ENCODE measurements at places on chromosomes 4 and X.

GRCh38 chr4:77538144-77538543, 67.5 kb upstream of the CXCL13 start:
- DNase-seq: no peak

DNA sequence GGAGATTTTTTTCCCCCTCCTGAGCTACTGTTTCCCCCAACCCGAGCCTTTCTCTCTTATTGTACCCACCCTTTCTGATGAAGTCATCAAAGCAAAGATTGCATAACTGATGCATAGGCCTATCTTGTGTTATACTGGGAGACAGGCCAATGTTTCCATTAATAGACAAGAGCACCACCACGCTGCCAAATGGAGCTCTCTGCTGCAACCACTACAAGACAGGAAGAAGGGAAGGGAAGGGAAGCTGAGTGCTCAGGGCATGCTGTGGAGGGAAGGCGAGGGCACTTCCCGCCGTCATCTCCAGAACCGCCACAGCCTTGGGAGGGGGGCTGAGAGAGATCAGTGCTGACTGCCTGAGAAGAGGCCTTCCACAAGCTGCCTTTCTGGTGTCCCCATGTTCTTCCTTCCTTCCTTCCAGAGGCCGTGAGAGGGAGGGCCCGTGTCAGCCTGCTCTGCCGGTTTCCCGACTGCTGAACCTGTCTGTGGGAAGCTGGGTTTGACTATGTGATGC, 75.0 kb downstream of the MGST2 start:
- peak; percentile 94 for DNase-seq

DNA sequence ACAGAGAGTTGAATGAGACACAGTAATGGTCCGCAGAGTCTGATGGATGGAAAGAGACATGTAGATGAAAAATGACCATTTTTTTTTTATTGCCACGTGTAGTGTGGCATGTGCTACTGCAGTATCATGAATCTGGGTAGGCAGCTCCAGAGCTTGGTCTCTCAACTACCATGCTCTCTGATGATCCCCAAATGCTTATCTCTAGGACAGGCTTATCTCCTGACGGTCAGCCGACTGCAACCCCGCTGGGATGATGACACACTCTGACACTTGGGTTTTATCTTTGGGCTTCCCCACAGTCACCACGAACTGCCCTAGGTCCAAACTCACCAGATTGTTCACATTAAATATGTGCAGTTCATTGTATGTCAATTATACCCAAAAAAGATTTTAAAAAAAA, 239.7 kb downstream of the QDPR start:
- no peak for DNase-seq

- DNase-seq: no peak
These were observed 18.4 kb downstream of the ZFX start for GRCh38 chrX:24167719-24168472.

DNA sequence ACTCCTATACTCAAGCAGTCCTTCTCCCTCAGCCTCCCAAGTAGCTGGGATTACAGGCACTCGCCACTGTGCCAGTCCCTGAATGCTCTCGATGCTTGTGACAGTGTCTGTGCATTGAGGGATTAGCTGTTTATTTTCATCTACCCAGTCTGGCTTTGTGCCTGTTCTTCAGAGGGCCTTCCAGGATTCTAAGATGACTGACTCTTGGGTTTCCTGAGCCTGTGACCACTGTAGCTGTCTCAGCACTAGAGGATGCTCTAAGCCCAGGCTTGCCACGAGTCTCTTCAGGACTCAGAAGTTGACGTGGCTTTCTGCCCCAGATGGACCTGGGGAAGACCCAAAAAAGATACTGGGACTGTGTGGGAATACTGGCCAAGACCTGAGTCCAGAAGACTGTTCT, 201.4 kb downstream of the ARHGAP10 start:
- DNase-seq: no peak

DNA sequence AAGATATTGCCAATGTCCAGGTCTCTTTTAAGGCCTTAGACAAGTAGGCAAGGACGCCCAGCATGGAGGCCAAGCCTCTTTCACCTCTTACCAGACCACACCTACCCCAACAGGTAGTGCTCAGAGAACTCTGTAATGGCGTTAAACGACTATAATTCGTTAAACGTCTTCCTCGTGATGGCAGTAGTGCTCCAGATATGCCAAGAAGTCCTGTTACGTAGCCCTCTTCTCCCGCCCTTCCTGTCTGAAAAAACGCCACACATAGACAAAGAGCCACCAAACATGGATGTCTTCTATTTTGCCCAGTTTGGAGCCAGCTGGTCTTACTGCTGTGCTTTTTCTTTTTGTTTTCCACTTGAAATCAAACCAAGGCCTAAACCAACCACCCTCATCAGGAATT, 190.7 kb downstream of the OR13H1 start:
- no peak for DNase-seq
